T-helper 1 cell (primary cell): ENCODE measurements at places on chromosomes 2 and 18.

DNA sequence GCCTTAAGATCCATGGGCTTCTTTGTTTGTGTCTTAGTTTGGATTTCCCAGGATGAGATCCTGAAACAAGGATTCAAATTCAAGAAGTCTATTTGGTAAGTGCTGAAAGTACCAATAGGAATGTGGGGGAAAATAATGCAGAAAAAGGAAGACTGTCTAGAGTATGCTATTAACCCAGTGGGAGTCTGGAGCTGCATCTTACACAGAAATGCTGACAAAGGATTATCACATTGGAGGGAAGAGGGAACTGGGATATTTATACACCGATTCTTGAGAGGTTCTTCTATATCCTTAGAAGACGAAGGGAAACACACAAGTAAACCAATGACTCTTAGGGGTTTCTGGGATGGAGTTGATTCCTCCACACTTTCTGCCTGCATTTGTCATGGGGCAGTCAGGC lies 294.8 kb upstream of the FIGN start:
- no peak for DNase-seq

GRCh38 chr2:635687-636621 lies 41.3 kb downstream of the TMEM18 start:
- DNase-seq = no peak

GRCh38 chr18:49920731-49921130 lies 107.4 kb upstream of the ACAA2 start:
- no peak for DNase-seq

DNA sequence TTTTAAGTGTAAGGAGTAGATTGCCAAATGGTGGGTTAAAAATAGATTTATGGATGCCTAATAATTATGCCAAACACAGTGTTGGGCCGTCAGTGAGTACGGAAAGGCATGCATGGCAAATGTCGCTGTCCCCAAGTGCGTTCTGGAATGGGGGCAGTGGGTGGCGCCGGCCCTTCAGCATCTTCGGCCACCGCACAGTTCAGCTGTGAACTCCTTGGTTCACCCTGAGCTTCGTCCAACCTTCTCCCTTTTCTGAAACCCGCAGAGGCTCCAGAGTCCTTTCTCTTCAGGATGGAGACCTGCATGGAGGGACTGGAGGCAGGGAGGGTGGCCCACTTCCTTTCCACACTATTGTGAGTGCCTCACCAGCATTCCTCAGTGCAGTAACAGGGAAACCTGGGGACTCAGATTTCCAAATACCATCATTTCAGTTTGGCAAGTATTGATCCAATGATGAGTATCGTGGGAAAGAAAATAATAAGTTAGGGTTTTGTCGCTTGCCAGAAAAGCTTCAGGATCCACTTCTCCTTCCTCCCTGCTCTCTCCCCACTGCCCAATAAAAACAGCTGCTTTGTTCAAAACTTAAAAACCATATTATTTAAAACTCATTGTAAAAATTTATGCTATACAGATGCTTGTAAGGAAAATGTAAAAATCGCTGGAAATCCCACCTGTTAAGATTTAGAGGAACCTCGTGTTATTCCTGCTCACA lies 74.6 kb upstream of the TXNDC2 start:
- DNase-seq = no peak

DNA sequence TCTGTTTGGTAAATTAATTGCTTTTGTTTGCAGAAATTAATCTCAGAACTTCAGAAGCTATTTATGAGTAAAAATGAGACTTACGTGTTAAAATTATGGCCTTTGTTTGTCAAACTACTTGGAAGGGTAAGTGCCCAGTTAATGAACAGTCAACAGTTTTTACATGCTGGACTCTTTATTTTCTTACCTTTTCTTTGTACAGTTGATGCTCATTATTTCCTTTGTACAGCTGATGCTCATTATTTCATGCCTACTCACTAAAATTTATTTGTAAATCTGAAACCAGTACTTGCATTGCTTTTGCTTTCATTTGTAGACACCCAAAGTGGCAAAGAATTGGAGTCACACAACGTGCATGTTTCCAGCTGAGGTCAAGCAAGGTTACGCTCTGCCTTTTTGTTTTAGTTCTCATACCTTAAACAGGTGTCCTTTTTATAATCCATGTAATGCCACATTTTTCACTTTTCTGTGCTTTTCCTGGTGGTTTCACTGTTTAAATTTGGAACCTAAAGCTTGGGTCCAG lies 13.3 kb downstream of the RIF1 start:
- no peak for DNase-seq

GRCh38 chr2:135741043-135741394 lies 636 bp upstream of the UBXN4 start:
- DNase-seq = no peak

GRCh38 chr2:172358691-172359556 lies 68.5 kb upstream of the ITGA6 start:
- no peak for DNase-seq

DNA sequence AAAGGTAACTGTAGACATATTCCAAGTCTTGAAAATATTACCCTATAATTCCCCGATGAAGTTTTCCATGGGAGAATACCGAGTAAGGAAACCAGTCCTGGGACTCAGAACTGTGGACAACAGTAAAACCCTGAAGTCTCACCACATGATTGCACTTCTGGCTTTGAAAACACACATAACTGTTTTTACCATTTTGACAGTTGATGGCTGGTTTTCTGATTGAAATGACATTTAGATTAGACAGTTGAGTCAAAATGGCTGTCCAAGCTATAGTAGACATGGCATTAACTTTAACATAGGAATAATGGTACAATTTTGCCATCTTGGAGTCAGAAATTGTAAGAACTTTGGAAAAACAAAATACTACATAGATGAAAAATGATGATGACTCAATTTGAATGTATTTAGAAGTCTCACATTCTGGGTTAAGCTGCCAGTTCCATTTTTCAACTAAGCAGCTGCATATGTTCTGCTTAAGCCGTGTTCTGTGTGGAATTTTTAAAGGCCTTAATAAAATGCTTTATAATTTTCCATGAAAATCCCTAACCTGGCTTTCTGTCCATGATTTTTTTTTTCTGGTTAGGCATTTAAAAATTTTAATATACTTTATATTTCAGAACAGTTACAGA lies 38.3 kb upstream of the WIPF1 start:
- DNase-seq = no peak

DNA sequence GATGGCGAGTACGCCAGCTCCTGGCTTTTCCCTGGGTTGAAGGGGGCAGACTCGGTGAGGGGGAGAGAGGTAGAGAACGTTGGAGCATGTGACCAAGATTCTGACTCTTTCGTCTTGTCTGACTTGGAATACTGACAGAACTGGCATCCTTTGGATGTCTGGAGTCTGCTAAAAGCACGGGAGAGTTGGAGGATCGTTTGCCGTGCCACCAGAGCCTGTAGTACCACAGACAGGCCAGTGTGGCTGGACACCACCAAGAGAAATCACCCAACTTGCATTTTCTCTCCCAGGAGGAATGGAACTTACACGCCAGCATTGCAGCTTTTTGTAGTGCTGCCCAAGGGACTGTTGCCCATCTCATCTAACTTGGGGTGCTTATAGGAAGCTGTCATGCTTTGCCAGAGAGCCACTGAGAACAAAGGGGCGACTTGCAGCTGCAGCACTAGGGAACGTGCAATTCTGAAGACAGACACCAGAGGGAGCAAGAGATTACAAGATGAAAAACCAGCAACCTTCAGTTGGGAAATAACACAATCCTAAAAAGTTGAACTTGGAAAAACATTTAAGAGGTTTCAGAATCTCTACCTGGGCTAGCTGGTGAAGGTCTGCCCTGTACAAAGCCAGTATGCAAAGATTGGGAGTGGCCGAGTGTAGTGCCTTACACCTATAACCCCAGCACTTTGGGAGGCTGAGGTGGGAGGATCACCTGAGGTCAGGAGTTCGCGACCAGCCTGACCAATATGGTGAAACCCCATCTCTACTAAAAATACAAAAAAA lies 24.1 kb downstream of the PSMG2 start:
- DNase-seq = peak; percentile 54

GRCh38 chr18:50947899-50948298 lies 19.9 kb upstream of the ELAC1 start:
- DNase-seq = no peak

DNA sequence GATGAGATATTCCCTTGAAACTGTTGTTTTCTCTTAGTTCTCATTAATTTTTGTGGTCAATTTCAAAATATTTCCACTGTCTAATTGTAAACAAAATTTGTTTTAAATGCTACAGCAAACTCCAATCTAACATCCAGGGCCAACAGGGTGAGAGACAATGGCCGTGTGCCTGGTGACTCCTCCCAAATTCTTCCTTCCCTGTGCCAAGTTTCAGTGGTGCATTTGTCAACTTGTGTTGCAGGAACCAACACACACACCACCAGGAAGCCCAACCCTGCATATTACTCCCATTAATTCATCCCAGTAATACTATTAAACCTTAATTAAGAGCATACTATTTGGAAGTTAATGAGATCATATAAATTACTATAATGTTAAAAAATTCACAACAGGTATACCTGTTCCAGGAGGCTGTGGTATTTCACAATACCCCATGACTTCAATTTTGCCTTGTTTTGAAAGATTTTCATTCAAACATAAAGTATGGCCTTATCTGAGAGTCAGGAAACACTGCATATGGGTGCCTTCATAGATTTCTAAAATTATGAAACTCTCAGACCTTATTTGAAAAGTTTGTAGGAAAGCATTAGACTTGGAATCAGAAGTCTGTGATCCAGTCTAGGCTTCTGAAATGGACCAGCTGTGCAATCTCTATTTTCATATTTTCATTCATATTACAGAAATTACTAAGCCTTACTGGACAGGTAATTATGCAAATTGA lies 1.1 kb downstream of the SERPINB2 start:
- DNase-seq = no peak

DNA sequence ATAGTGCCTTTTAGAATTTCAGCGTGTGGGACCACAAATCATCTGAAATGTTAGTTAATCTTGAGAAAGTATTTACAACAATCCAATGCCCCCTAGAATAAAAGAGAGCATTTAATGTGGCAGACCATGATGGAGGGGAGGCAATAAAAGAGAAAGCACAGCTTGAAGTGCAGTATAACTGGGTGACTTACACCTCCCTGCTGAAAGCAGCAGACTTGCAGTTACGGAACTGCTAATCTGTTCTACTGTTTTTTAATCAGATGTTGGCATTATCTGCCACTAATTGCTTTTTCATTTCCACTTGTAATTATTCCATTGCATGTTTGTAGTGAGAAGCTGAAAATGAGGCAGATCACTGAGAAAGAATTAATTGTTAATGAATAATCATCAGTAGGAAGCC lies 130.5 kb upstream of the ITGA4 start:
- no peak for DNase-seq

GRCh38 chr18:11042247-11042646 lies 107.1 kb downstream of the PIEZO2 start:
- DNase-seq = no peak

DNA sequence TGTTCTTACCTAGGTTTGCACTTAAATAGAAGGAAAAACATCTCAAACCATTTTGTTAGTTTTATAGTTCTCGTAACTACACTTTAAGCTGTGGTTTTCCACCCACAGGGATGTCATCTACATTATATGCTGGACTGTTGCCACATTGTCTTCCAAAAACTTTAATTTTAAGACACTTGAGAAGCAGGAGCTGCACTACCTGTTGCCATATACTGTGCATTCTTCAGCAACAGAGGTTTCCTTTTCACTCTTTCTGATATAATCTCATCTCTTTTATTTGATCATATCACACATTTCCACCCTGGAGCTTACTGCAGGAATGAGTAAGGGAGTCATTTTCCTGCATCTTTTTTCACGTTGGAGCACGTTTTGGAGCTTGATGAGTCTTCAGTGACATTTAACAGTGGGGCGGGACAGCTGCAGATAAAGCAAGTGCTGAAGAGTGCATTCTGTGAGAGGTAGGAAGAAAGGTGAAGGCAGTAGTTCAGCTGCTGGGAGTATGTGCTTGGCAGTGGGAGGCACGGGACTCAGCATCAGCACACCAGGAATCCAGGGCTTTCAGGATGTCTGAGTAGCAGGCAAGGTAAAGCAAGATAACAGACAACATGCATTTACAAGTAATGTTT lies 3.8 kb downstream of the LIMS1 start:
- DNase-seq = no peak

DNA sequence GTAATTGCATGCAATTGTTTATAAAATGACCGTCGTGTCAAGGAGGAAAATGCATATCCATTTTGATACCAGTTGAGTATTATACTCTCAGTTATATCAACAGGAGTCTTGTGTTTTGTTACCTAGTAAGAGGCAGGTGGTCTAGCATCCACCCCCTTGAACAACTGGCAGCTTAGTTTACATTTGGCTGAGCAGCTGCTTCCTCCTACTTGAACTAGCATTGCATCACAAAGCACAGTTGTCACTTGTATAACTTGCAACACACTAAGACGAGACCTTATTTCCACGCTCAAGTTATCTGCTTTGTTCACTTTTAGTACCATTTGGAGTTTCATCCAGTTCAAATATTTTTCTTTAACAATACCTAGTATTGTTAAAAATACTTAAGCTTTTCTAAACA lies 75.4 kb upstream of the UBE2E3 start:
- DNase-seq = no peak

DNA sequence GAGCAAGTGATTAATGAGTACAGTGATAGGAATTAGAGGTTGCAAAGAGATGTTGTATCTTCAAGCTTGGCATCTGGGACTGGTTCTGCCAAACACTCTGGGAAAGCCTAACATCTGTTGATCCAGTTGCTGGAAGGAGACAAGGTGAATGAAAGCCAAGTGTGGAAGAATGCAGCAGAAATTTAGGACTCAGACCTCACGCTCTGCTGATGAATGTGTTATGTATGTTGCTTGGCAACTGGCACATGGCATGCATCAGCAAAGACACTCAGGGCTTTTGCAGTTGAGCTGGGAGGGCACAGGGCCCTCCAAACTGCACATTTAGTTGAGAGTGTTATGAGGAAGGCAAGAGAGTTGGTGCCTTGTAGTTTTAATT lies 105.5 kb downstream of the COLEC12 start:
- no peak for DNase-seq

DNA sequence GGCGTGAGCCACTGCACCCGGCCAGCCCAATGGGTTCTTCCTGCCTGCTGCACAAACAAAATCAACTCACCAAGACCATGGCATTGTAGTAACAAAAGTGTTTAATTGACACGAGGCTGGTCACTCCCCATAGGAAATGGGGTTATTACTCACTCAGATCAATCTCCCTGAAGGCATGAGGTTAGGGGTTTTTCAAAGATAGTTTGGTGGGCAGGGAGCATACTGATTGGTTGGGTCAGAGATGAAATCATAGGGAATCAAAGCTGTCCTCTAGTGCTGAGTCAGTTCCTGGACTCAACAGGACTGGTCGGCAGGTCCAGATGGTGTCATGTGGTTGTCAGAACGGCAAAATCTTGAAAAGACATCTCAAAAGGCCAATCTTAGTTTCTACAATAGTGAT lies 122.1 kb downstream of the TMEM17 start:
- DNase-seq = no peak
